Calu3 (cell line): ENCODE measurements at places on chromosomes 5 and 9. TPM values are rescaled to one million over a fixed set of nuclear protein-coding genes. Genes with fewer than 3 reads are reported as not detected.

Gene WDR5
- 27.5 and 30.1 TPM in 2 replicates for total RNA-seq

Gene LRRC19
- 0.21 and 1.1 TPM in 2 replicates for total RNA-seq

Gene CLINT1
- 214 and 233 TPM in 2 replicates for total RNA-seq

Gene BNC2
- not detected in 2 replicates for total RNA-seq

Gene PRRX2
- not detected in 2 replicates for total RNA-seq

Gene NXNL2
- total RNA-seq, result 1.4 TPM in 2 replicates

Gene SPINK5
- 2.5 and 3.1 TPM in 2 replicates for total RNA-seq

Gene FAM221B
- not detected in 2 replicates for total RNA-seq

Gene C9orf50
- total RNA-seq, result not detected in 2 replicates

Gene SMU1
- 12.3 and 13.4 TPM in 2 replicates for total RNA-seq

Gene PPP1R26
- 32.1 and 35.1 TPM in 2 replicates for total RNA-seq

Gene BASP1
- not detected in 2 replicates for total RNA-seq

Gene BTNL9
- total RNA-seq, result 5.0 and 5.8 TPM in 2 replicates

Gene PCDHA5
- total RNA-seq, result 0.81 and 1.5 TPM in 2 replicates

Gene PCDHB3
- total RNA-seq, result 0.09 and 0.10 TPM in 2 replicates

Gene PCDHA11
- 0.64 and 1.3 TPM in 2 replicates for total RNA-seq

Gene SLCO4C1
- total RNA-seq, result 3.4 and 4.4 TPM in 2 replicates

Gene CAMK2A
- total RNA-seq, result not detected in 2 replicates

Gene PALM2AKAP2
- total RNA-seq, result 2.9 TPM in 1 of 2 replicates, not detected in the other

Gene CDH18
- total RNA-seq, result not detected in 2 replicates

Gene PAPPA
- not detected in 2 replicates for total RNA-seq

Gene ALDOB
- 7.1 and 7.4 TPM in 2 replicates for total RNA-seq

Gene IL33
- total RNA-seq, result 0.64 and 1.9 TPM in 2 replicates

Gene SEMA6A
- 53.3 and 54.7 TPM in 2 replicates for total RNA-seq

Gene RGMB
- total RNA-seq, result 34.5 and 35.8 TPM in 2 replicates

Gene B4GALT1
- 69.5 and 71.1 TPM in 2 replicates for total RNA-seq

Gene SPDL1
- total RNA-seq, result 41.7 and 45.8 TPM in 2 replicates

Gene GAS1
- 0.21 and 0.22 TPM in 2 replicates for total RNA-seq

Gene GABRA6
- total RNA-seq, result not detected in 2 replicates

Gene GADD45G
- 0.95 and 1.7 TPM in 2 replicates for total RNA-seq

Gene PROB1
- 1.9 and 2.4 TPM in 2 replicates for total RNA-seq

Gene PDCD1LG2
- total RNA-seq, result not detected in 2 replicates

Gene LCN15
- not detected in 2 replicates for total RNA-seq

Gene CDC14B
- 26.4 and 29.8 TPM in 2 replicates for total RNA-seq

Gene KIF24
- 4.1 and 4.2 TPM in 2 replicates for total RNA-seq

Gene SPATA24
- total RNA-seq, result 5.1 and 6.8 TPM in 2 replicates

Gene FGF10
- total RNA-seq, result not detected in 2 replicates

Gene GABBR2
- 0.33 TPM in 1 of 2 replicates, not detected in the other for total RNA-seq

Gene GARIN3
- not detected in 2 replicates for total RNA-seq

Gene STX17
- total RNA-seq, result 21.5 and 22.9 TPM in 2 replicates

Gene NTNG2
- total RNA-seq, result not detected in 2 replicates

Gene CDX1
- not detected in 2 replicates for total RNA-seq

Gene CFAP157
- 0.87 and 1.0 TPM in 2 replicates for total RNA-seq
